Uterus (tissue), 4 donors: ENCODE measurements at places on chromosomes 16 and 17.

DNA sequence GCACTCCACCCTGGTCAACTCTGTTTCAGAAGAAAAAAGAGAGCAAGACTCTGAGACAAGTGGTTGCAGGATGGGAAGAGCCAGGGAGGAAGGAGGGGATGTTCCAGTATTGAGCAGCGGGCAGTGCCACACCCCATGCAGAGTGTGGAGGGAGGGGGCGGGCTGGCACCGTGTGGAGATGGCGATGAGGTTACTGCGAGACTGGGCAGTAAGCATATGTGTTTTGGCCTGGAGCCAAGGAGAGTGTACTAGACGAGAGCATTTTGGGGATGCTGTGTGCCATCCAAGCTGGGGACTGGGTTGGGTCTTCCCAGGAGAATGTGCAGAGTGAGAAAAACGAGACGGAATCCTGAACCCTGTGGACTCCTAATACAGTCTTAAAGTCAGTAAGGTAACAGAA lies 3.4 kb downstream of the TBC1D24 start:
- H3K36me3 ChIP-seq = no peaks in the 10 kb centered on the region
- peaks cover 6% of the 10 kb centered on the region for H3K27me3 ChIP-seq
- no peak for DNase-seq
- no peak overlapping the region for H3K27ac ChIP-seq

- DNase-seq = no peak
- H3K27me3 ChIP-seq = no peaks in the 10 kb centered on the region
- no peaks in the 10 kb centered on the region for H3K4me1 ChIP-seq
- H3K27ac ChIP-seq = no peak overlapping the region
- no peak overlapping the region for H3K4me3 ChIP-seq
Observed at GRCh38 chr17:40791111-40791510, 8.6 kb downstream of the KRT28 start.

DNA sequence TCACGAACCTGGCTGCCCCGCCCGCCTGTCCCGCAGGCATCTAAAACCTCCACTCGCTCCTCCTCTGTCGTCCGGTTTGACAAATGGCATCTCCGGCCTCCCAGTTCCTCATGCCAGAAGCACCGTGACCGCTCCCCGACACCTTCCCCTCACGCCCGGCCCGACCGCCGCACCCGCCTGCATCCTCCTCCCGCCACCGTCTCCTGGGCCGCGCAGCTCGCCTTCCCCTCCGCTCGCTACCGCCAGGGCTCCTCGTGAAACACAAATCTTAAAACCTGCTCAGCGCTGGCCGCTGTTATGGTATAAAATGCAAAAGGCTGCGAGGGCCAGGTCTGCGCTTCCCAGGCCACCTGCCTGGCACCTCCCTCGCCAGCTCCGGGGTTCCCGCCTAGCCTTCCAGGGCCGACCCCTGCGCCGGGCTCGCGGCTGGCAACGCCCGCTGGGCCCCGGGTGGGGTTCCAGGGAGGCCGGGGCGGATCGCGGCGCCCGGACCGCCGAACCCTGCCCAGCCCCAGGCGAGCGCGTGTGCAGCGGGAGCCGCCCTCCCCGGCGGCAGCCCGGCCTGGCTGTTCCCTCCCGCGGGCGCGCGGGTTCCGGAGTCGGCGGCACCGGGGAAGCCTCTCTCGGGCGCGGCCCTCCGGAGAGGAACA lies 488 bp downstream of the SPSB3 start:
- no peak for DNase-seq
- peaks cover 7% of the 10 kb centered on the region for H3K4me1 ChIP-seq
- H3K4me3 ChIP-seq = peak overlapping the region; percentile 47
- no peaks in the 10 kb centered on the region for H3K36me3 ChIP-seq
- H3K27ac ChIP-seq = peak overlapping the region; percentile 87

DNA sequence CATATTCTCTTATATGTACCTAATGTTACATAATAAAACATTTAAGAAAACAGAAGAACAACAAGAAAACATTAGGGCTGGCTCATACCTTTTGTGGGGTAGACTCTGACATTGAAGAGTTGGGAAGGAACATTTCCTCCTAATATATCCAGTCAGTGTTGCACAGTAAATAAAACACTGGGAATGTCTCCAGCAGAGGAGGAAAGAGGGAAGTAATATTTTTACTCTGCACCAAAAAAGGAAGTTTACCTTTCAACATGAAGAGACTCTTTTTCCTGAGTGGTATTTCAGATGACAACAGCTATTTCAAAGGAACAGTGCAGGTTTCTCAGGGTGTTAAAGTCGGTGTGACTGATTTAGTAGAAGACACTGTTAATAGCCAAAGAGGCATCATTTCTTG lies 31.9 kb downstream of the EPN2 start:
- H3K27me3 ChIP-seq = no peaks in the 10 kb centered on the region
- H3K4me3 ChIP-seq = no peak overlapping the region
- H3K36me3 ChIP-seq = no peaks in the 10 kb centered on the region
- H3K27ac ChIP-seq = peak overlapping the region; percentile 48
- peaks cover 6% of the 10 kb centered on the region for H3K4me1 ChIP-seq

GRCh38 chr17:57985675-57985974 lies 2.4 kb downstream of the VEZF1 start:
- no peak overlapping the region for H3K4me3 ChIP-seq
- H3K36me3 ChIP-seq = no peaks in the 10 kb centered on the region
- peaks cover 8% of the 10 kb centered on the region for H3K4me1 ChIP-seq
- H3K27ac ChIP-seq = peak overlapping the region; percentile 96
- no peaks in the 10 kb centered on the region for H3K27me3 ChIP-seq
- DNase-seq = no peak

DNA sequence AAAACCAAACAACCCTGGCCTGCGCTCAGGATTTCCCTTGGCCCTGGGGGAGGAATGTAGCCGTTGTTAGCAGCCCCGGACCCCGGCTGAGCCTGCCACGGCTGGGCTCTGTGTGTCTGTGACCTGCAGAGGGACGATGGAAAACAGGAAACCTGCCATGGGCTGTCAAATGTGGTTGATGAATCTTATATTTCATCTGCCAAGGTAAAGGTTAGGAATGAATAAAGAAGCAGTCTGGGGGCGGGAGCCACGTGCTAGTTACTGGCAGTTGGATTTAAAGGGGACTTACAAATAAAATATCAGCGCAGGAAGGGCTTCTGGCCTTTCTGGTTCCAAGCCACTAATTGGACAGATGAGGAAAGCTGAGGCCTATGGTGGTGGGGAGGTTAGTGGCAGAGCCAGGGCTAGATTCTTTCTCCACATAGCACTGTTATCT lies at the start of gene KRT23:
TSS of gene KRT23 (minus strand) at position 263 of the 436 bp plus-strand sequence. CDS start 1,043 bp downstream, outside the sequence.
- H3K27ac ChIP-seq = no peak within 1 kb of the TSS
- no peaks in the 10 kb centered on the region for H3K27me3 ChIP-seq
- no peaks in the 10 kb centered on the region for H3K36me3 ChIP-seq
- no peak for DNase-seq

DNA sequence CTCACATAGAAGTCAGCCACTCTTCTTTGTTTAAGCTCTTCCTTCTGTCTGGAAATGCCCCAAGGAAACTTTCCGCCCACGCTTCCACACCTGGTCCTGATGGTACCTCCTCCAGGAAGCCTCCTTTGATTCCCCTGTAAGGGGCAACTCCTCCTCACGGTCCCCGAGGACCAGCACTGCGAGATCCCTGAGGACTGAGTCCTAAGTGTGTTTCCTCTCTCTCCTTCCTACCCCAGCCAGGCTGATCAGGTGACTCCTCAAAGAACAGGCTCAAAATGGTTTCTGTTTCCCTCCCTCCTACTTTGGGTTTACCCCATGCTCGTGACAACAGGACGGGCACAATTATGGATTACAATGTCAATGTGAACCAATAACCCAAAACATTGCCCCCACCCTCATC lies 63.0 kb upstream of the MED9 start:
- no peak overlapping the region for H3K27ac ChIP-seq
- H3K4me1 ChIP-seq = no peaks in the 10 kb centered on the region
- H3K36me3 ChIP-seq = no peaks in the 10 kb centered on the region
- no peaks in the 10 kb centered on the region for H3K27me3 ChIP-seq
- no peak overlapping the region for H3K4me3 ChIP-seq

GRCh38 chr17:83138820-83139219 lies 59.4 kb downstream of the METRNL start:
- H3K36me3 ChIP-seq = no peaks in the 10 kb centered on the region
- no peak overlapping the region for H3K27ac ChIP-seq
- DNase-seq = no peak
- no peak overlapping the region for H3K4me3 ChIP-seq
- no peaks in the 10 kb centered on the region for H3K4me1 ChIP-seq
